Smooth muscle cell of the umbilical artery (primary cell): ENCODE measurements at places on chromosomes 1 and 21. TPM values are rescaled to one million over a fixed set of nuclear protein-coding genes. Genes with fewer than 3 reads are reported as not detected.

SAMD13 gene
- total RNA-seq = 0.30 and 0.42 TPM in 2 replicates

REN gene
- total RNA-seq = not detected in 2 replicates

C1QTNF12 gene
- total RNA-seq = 0.92 and 1.5 TPM in 2 replicates

VSIG8 gene
- total RNA-seq = 0.23 TPM in 1 of 2 replicates, not detected in the other

AGT gene
- 0.09 TPM in 1 of 2 replicates, not detected in the other for total RNA-seq

HOOK1 gene
- not detected in 2 replicates for total RNA-seq

OR2T29 gene
- total RNA-seq = not detected in 2 replicates

ADAM30 gene
- 0.05 TPM in 1 of 2 replicates, not detected in the other for total RNA-seq

NTMT2 gene
- total RNA-seq = not detected in 2 replicates
